ENCODE measurements at places on chromosomes 12 and 14.
A peak's percentile ranks its signal among the peaks of the same experiment; 100 is the strongest.

GRCh38 chr14:59358102-59358501, 107.1 kb downstream of the GPR135 start:
- peak; percentile 83 for DNase-seq

DNA sequence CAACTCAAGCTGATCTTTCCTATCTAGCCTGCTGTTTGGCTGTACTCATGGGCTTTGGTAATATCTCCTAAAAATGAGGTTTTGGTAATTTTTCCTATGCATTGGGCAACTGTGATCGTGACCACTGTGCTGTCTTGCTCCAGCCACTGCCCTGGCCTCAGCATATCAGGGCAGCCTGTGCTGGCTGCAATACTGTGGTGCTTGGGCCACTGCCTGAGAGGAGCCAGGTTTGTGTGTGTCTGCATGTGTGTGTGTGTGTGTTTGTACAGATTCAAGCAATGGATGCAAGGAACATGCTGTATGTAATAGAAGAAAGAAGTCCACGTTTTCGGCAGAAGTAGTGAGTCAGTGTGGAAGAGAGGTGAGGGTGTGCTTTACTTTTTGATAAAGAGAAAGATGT, 13.0 kb downstream of the ERG28 start:
- peak; percentile 35 for DNase-seq

DNA sequence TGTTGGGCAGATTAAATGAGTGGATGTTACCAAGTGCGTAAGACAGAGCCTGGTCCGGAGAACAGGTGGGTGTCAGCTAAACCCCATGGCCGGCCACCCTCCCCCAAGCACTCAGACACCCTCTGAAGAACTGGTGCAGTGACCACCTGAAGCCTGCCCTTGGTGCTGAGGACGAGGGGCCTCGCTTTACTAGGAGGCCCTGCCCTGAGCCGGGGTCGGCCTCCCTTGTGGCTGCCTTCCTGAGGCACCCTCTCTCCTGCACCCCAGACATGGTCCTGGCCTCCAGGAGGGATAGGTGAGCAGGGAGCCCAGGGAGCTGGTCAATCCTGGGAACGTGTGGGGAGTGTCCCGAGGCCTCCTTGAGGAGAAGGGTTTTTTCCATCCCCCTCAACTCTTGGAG, 4.9 kb upstream of the KIF26A start:
- DNase-seq, result no peak

- DNase-seq, result peak; percentile 58
Observed at GRCh38 chr14:74804219-74804825, 41.2 kb downstream of the YLPM1 start.

DNA sequence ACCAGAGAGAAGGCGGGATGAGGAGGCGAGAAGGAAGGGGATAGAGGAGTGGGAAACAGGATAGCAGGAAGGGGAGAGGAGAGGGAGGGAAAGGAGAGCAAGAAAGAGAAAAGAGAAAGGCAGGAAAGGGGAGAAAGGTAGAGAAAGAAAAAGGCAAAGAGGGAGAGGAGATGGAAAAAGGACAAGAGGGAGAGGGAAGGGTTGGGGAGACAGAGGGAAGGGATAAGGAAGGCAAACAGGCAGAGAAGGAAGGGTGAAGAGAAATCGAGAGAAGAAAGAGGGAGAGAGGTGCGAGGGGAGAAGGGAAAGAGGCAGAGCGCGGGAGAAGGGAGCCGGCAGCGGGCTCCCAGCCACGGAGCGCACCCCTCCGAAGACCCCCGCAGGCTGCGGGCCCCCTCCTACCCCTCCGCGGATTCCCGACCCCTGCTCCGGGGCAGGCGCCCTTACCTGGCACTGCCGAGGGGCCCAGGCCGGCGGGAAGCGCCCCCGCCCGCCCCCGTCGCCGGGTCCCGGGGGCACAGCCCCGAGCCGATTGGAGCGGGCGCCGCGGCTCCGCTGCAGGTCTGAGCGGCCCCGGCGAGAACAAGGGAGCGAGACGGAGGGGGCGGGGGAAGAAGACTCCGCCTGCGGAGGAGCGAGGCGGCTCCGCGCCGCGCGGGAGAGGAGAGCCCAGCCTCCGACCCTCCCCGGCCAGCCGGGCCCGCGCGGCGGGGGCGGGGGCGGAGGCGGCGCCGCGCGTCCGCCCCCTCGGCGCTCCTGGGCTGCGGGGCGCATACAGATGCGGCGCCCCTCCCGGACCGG, at the start of gene CDH24:
TSS of gene CDH24 (minus strand) at position 565 of the 801 bp plus-strand sequence. CDS start 1,787 bp downstream, outside the sequence.
- peak; percentile 71 for DNase-seq

- no peak for DNase-seq
Observed at GRCh38 chr12:26818636-26819035, 14.4 kb downstream of the ITPR2 start.

GRCh38 chr12:120485961-120486881, 9.7 kb upstream of the DYNLL1 start:
- no peak for DNase-seq

GRCh38 chr14:51533160-51533559, 118.5 kb upstream of the FRMD6 start:
- peak; percentile 72 for DNase-seq

DNA sequence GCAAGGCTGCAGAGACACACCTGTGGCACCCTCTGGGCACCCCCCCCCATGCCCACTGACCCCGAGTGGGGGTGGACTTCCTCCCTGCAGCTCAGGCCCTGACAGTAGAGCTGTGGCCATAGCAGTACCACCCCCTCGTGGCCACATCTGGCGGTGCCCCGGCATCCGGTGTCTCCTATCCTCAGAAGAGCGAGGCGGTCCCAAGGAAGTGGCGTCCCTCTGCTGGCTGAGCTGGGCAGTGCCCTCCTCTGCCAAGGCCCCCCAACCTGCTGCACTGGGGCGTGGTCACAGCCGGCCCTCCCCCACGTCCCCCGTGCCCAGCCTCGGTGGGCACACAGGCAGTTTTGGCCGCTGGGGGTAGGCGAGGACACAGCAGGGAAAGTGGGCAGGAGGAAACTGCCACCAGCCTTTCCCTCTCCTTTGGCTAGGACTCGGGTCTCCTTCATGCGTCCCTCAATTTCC, 6.0 kb upstream of the SLC6A12 start:
- peak; percentile 38 for DNase-seq

DNA sequence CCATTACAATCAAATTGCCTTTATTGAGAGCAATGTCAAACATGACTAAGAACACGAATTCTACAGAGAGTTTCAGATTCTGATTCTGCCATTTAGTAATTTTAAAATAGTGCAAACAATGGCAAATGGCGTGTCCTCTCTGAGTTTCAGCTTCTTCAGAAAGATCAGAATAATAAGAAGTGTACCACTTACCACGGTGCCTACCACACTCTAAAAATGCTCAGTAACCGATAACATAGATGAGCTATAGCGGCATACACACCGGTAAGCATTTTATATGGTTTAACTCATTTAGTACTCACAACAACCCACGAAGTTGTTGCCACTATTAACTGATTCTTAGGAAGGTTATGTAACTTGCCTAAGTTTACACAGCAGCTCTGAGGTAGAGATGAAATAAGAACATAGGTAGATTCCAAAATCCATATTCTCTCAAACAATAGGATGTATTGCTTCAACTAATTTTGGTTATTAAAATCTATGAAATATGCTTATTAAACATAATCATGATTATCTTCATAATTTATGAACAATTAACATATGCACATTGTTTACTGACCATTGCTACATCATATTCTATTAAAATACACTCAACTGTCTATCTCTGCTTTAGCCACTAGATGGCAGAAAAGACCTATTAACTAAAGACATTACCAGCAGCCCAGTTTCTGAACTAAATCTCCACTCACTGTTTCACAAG, 38.3 kb downstream of the SLC6A15 start:
- peak; percentile 73 for DNase-seq

GRCh38 chr14:72699852-72700257, 194.0 kb downstream of the DPF3 start:
- DNase-seq, result peak; percentile 43

DNA sequence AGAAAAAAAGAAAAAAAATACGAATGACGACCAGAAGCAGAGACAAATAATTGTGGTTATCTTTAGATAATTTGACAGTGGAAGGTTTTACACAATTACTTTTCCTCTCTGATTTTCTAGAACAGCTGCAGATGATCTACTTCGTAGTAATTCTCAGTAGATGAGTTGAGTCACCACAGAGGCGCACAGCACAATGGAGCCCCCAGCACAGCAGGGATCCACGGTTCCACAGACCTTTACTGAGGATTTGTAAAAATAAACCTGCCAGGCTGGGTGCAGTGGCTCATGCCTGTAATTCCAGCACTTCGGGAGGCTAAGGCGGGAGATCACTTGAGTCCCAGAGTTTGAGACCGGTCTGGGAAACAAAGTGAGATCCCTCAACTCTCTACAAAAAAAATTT, 29.3 kb downstream of the AMN start:
- peak; percentile 34 for DNase-seq

DNA sequence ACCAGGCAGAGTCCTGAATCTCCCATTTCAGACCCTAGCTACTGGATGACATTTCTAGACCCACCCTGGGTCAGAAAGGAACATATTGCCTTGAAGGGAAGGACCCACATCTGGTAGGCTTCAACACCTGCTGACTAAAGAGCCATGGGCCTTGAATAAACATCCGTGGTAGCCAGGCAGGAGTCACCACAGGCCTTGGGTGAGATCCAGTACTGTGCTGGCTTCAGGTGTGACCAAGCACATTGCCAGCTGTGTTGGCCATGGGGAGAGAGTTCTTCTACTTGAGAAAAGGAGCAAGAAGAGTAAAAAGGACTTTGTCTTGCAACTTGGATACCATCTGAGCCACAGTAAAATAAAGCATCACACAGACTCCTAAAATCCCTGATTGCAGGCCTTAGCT, 332.6 kb downstream of the SLC16A7 start:
- DNase-seq, result no peak

DNA sequence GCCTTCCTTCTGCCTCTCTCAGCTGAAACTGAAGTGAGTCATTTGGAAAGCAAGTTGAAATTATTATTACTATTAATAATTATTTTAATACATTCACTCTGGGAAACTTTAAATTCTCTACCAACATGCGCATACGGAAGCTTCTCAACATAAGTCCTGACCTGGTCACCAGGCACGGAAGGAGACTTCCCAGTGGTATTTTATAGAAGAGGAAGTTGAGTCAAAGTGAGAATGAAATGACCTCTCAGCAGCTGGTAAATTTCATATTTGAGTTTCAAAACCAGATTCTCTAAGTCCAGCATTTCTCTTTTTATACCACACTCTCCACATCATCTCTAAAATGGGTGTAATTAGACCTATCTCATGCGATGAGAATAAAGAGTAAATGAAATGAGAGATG, 747.4 kb downstream of the VRK1 start:
- no peak for DNase-seq

- no peak for DNase-seq
Observed at GRCh38 chr14:61575551-61576150, 119.7 kb upstream of the HIF1A start.

- no peak for DNase-seq
Observed at GRCh38 chr14:78535041-78535440, 364.9 kb downstream of the NRXN3 start.

- no peak for DNase-seq
Observed at GRCh38 chr12:93115646-93116045, 186.6 kb upstream of the EEA1 start.

- peak; percentile 96 for DNase-seq
Observed at GRCh38 chr14:61498811-61499210, 177.4 kb downstream of the PRKCH start.

DNA sequence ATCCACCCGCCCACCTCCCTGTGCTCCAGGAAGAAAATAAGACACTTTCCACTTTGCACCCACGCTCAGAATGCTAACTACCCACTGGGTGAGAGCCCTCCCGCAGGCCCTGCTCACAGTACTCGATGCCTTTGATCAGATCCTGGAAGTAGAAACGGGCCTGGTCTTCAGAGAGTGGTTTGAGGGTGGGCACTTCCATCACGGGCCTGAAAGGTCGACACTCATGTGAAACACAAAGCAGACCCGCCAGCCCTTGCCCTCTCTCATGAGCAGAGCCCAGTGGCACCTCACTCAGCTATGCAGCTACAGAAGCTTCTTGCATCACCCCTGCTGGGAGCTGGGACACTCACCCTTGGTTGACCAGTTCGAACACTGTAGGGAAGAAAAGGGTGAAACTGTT, 41.1 kb downstream of the CAMKK2 start:
- no peak for DNase-seq

GRCh38 chr12:7656121-7656520, 9.6 kb downstream of the APOBEC1 start:
- DNase-seq, result no peak

DNA sequence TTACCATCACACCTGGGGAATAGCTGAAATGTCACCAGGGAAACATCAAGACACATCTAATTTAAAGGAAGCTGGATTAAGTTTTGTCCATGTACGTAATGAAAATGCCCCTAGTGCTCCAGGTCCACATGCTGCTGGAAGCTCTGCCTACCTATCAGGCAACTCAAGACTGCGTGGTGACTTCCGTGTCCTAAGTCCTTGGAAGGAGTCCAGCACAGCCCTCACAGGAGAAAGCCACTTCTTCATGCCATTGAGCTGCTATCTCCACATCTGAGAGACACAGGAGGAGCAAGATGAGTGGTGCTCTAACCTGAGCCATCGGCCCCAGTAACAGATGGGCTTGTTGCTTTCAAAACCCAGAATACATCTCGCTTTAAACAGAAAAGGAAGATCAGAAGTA, 316.4 kb downstream of the DPF3 start:
- DNase-seq, result no peak

GRCh38 chr12:132622437-132623071, 4.0 kb downstream of the P2RX2 start:
- peak; percentile 70 for DNase-seq

DNA sequence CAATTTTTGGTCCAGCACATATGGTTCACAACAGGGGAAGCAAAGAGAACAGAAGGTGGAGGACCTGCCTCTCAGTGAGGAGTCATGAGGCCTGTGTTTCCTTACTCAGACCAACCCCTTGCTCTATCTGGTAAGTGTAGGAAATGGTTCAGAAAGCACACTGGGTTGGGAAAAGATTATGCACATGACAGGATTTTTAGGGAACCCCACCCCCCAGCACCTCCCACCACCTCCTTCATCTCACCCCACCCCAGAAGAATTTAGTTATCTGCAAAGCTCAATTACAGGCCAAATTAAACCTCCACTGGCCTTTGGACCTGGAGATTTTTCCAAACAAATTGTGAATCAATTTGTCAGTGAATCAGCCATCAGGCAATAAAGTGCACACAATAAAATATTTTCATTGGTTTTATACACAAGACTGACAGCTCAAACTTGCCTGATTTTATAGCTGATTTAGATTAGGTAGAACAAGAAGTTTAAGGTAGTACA, 132.8 kb downstream of the DACT1 start:
- DNase-seq, result no peak

DNA sequence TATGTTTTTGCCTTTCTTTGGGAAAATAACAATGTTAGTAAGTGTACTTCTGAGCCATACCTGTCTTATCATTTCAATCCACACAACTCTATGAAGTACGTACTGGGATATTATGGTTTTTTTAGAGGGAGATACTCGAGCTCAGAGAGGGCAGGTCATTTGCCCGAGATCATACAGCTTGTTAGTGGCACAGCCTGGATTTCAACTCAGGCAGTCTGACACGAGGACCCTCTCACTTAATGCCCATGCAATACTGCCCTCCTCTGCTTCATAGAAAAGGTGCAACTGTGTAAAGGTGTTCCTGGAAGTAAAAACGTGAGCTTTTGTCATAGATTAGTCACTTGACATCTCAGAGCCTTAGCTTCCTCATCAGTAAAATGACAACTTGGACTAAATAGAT, 128.0 kb downstream of the NDUFA12 start:
- DNase-seq, result peak; percentile 54

Measured in iris pigment epithelial cell (primary cell).